ENCODE measurements at places on chromosomes 3 and 15.

GRCh38 chr3:53261712-53262111 is 5.9 kb upstream of the TKT start:
- H3K27me3 ChIP-seq: no peaks in the 10 kb centered on the region
- H3K36me3 ChIP-seq: no peaks in the 10 kb centered on the region
- DNase-seq: no peak
- H3K4me3 ChIP-seq: no peak overlapping the region
- H3K27ac ChIP-seq: peak overlapping the region; percentile 27
- H3K4me1 ChIP-seq: peaks cover 64% of the 10 kb centered on the region

DNA sequence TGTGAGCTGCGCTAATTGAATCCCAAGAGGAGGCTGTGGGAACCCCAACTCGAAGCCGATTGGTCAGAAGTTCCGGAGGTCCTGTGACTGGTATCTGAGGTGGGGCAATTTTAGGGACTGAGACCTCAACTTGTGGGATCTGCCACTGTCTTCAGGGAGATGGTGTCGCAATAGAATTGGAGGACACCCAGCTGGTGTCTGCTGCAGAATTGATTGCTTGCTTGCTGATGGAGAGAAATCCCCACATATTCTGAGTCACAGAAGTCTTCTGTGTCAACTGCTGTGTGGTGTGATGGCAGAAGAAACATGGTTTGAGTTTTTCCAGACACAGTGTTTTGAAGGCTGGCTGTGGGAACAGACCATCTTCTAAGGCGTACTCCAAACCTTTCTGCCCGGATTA is 99.7 kb upstream of the PLXNA1 start:
- H3K36me3 ChIP-seq: no peaks in the 10 kb centered on the region
- DNase-seq: no peak
- no peak overlapping the region for H3K27ac ChIP-seq
- no peaks in the 10 kb centered on the region for H3K27me3 ChIP-seq
- no peak overlapping the region for H3K4me3 ChIP-seq
- no peaks in the 10 kb centered on the region for H3K4me1 ChIP-seq

- peak overlapping the region; percentile 3 for H3K27ac ChIP-seq
- peaks cover 10% of the 10 kb centered on the region for H3K4me1 ChIP-seq
- H3K27me3 ChIP-seq: no peaks in the 10 kb centered on the region
- DNase-seq: no peak
- no peak overlapping the region for H3K4me3 ChIP-seq
These were observed 14.8 kb downstream of the ANXA2 start for GRCh38 chr15:60382773-60383674.

- H3K27ac ChIP-seq: no peak overlapping the region
- no peaks in the 10 kb centered on the region for H3K36me3 ChIP-seq
- no peak for DNase-seq
- H3K4me3 ChIP-seq: no peak overlapping the region
- no peaks in the 10 kb centered on the region for H3K4me1 ChIP-seq
These were observed 100.8 kb upstream of the TNFAIP8L3 start for GRCh38 chr15:51195459-51195858.

GRCh38 chr15:29135309-29135657 is 134.3 kb downstream of the NSMCE3 start:
- no peaks in the 10 kb centered on the region for H3K36me3 ChIP-seq
- H3K27ac ChIP-seq: no peak overlapping the region
- no peaks in the 10 kb centered on the region for H3K4me1 ChIP-seq
- H3K27me3 ChIP-seq: no peaks in the 10 kb centered on the region

- no peaks in the 10 kb centered on the region for H3K36me3 ChIP-seq
- H3K4me1 ChIP-seq: peaks cover 15% of the 10 kb centered on the region
- no peak overlapping the region for H3K27ac ChIP-seq
- DNase-seq: no peak
These were observed 11.1 kb downstream of the RUVBL1 start for GRCh38 chr3:128112357-128112968.

DNA sequence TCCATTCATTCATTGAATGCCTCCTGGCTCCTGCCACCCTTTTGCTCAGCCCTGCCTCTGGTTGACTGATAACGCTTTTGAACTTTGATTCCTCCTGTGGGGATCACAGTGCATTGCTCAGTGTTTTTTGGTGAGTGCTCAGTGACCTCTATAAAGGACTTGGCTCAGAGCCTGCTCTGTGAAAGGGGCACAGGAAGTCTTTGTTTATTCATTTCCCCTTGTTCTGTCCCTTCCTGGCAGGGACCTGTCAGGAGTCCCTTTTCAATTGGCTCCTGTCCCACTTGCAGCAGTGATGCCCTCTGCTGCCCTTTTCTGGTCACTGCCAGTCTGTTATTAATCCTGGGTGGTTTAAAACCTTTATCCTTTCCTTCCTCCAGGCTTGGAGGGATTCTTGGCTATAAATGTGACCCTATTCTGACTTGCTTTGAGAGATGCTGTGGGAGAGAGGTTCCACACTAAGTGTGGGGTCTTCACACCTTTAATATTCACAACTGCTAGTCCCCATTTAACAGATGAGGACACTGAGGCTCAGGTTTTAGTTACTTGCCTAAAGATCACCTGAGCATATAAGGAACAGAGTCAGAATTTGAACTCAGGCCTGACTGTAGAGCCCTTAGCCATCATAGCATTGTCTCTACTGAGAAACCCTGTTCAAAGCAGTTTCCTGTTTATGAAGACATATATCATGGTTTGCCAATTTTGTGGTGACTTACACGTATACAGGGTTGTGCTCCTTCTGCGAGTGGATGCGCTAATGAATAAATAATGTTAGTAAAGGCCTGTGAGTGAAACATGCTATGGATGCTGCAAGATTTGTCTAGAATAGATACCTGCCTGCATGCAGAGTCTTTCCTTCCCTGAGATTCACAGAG is 23.2 kb upstream of the TATDN2 start:
- H3K36me3 ChIP-seq: peaks cover 5% of the 10 kb centered on the region
- peak; percentile 27 for DNase-seq
- no peak overlapping the region for H3K27ac ChIP-seq
- H3K4me3 ChIP-seq: no peak overlapping the region
- no peaks in the 10 kb centered on the region for H3K27me3 ChIP-seq
- H3K4me1 ChIP-seq: peaks cover 8% of the 10 kb centered on the region

DNA sequence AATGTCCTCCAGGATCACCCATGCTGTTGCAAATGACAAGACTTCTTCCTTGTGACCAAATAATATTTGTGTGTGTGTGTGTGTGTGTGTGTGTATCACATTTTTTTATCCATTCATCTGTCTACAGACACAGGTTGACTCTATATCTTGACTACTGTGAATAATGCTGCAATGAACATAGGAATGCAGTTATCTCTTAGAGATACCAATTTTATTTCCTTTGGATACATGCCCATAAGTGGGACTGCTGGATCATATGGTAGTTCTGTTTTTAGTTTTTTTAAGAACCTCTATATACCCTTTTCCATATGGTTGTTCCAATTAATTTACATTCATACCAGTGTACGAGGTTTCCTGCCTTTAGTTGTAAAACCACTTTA is 41.7 kb downstream of the GPR176 start:
- no peak for DNase-seq
- no peak overlapping the region for H3K27ac ChIP-seq
- no peaks in the 10 kb centered on the region for H3K36me3 ChIP-seq
- no peak overlapping the region for H3K4me3 ChIP-seq
- H3K4me1 ChIP-seq: no peaks in the 10 kb centered on the region

DNA sequence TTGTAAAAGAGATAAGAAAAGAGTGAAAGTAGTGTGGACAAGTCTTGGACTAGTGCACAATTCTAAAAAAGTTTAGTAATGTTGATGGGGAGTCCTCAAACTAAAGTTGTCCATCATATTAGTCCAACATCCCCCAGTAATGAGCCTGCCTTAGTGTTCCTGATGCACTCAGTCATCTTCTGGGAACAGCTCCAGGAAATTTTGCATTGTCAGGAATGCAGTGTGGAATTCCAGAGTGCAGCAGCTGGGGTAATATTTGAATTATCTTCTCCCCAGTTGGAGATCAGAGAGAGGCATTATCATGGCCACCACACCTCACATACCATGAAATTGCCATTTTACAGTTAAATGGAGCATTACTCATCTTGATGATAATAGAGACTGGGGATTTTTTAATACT is 528.8 kb upstream of the NAALADL2 start:
- no peak overlapping the region for H3K4me3 ChIP-seq
- no peaks in the 10 kb centered on the region for H3K27me3 ChIP-seq
- no peak for DNase-seq
- no peaks in the 10 kb centered on the region for H3K36me3 ChIP-seq
- no peaks in the 10 kb centered on the region for H3K4me1 ChIP-seq

GRCh38 chr3:138043266-138044029 is 33.5 kb downstream of the CLDN18 start:
- H3K27ac ChIP-seq: no peak overlapping the region
- H3K27me3 ChIP-seq: no peaks in the 10 kb centered on the region
- no peak overlapping the region for H3K4me3 ChIP-seq
- H3K36me3 ChIP-seq: peaks cover 1% of the 10 kb centered on the region
- no peak for DNase-seq

- peak overlapping the region; percentile 94 for H3K27ac ChIP-seq
- no peak overlapping the region for H3K4me3 ChIP-seq
- peaks cover 81% of the 10 kb centered on the region for H3K4me1 ChIP-seq
- no peak for DNase-seq
- H3K36me3 ChIP-seq: no peaks in the 10 kb centered on the region
- no peaks in the 10 kb centered on the region for H3K27me3 ChIP-seq
These were observed 8.5 kb downstream of the PLXND1 start for GRCh38 chr3:129598000-129598381.
